ENCODE measurements at places on chromosomes 6 and 20. TPM values are rescaled to one million over a fixed set of nuclear protein-coding genes. Genes with fewer than 3 reads are reported as not detected.
A peak's percentile ranks its signal among the peaks of the same experiment; 100 is the strongest.

- DNase-seq: peak; percentile 68
These were observed 157.4 kb upstream of the ZNF217 start for GRCh38 chr20:53750827-53751619.

DNA sequence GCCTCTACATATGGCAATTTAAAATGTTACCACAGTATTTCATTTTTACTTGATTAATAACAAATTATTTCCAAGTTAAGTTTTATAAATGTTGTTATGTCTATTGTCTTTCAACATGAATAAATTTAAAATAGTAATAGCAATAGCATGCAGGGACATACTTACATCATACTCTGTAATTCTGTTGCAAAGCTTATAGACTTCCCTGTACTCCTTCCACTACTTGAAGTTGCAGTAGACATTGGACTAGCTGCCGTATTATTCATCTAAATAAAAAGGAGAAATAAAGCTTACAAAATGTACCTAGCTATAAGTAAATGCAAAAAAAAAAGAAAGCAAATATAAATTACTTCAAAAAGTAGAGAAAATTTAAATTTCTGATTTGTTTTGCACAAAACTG lies 12.7 kb downstream of the SUPT3H start:
- no peak for DNase-seq

DNA sequence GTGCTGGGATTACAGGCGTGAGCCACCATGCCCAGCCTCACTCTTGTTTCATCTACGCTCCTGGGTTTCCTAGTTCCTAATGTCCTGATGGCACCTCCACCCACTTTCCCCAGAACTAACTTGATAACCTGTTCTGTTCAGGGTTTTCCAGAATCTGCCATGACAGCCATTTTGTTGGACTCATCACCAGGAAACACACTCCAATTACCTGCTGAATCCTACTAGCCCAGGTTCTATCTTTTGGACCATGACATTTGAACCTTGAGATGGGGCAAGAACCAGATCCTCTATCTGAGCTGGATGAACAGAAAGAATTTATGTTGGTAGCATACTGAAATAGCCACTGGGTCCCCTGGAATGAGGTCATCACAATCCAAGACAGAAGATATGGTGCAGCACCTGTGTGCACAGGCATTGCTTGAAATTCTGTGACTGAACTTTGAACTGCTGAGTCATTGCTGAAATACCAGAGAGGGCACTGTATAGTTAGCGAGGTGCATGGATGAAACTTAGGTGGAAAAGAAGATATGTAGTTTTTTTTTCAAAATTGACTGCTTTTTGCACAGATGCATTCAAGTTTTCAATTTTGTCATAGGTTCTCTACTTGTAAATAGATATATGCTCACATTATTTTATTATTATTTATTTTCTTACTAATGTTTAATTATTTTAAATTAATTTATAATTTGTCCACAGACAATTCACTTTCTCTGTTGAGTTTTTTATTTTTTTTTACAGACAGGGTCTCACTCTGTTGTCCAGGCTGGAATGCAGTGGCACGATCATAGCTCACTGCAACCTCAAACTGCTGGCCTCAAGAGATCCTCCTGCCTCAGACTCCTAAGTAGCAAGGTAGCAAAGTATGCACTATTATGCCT lies 42.8 kb upstream of the TASP1 start:
- DNase-seq: no peak

- DNase-seq: no peak
These were observed 41.8 kb downstream of the SF3B5 start for GRCh38 chr6:144053601-144054000.

DNA sequence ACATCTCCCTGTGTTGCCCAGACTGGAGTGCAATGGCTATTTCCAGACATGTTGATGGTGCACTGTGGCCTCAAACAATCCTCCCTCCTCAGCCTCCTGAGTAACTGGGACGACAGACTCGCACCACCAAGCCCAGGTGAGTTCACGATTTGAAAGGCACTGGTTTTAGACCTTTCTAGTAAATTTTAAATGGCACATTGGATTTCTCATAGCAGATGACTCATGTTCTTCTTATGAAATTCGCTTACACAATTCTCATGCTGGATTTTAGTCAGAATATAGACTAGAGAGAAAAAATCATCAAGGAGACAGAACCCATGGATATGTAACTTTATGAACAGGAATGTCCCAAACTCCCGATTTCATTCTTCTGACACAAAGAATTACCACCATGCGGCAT lies 18.1 kb upstream of the PXDC1 start:
- no peak for DNase-seq

GRCh38 chr6:98636941-98637340 lies 197.4 kb upstream of the POU3F2 start:
- no peak for DNase-seq

DNA sequence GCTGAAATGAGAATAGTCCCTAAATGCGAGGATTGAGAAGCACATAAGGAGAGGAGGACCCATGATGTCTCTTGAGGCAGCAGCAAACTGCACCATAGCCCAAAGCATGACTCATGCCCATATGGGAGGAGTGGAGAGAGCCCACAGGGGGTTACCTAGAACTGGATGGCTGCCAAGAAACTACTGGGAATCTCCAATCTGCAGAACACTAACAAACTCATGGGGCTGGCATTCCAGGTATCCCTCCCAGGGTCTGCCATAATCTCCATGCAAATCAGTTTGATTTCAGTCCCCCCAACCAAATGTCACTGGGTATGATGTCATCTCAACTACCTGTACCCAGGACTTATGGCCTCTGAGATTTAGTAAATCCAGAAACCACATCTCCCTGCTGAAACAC lies 410.5 kb downstream of the PTPRT start:
- DNase-seq: no peak

DNA sequence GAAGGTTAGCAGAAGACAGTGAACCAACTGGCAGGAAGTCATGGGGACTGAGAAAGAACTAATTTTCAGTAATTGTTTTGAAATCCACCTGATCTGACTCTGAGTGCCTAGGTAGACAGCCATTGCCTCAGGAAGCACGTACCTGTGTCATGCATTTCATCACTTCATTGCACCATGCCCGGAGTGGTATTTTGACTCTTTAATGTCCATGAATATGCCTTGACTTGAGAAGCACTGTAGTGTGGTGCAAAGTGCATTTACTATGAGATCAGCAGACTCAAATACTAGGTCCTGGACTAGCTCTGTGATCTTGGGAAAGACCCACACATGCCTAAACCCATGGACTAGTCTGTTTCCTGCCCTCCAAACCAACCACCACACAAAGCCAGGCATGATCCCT lies 370.9 kb upstream of the MARCKS start:
- DNase-seq: no peak

DNA sequence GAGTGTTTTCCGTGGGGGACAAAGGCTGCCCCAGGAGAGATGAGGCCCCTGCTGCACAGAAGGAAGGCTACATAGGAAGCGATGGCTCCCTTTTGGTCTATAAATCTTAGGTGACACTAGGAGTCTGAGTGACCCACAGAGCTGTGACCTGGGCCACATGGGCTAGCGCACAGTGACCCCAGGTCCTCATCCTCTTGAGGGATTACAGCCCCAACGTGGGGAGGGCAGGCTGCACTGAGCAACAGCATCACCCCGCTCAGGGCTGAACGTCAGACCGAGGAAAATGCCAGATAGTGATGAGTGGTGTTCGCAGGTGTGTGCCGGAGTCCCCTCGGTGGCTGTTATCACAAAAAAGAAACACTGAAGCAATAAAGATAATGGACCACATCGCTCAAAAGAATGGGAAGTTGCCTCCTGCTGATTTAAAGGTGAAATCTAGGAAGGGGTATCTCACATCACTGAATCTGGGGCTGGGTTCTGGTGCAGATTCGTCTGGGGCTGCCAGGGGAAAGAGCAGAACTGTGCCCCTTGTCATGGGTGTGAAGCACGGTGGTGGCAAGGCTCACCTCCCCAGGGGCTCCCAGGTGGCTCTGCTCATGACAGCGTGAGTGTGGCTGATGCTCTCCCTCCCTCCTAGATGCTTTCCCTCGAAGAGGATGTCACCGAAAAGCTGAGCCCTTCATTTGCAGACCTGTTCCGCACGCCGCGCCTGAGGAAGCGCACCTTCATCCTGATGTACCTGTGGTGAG lies 14.5 kb downstream of the SLC22A1 start:
- no peak for DNase-seq

- no peak for DNase-seq
These were observed 11.5 kb downstream of the IP6K3 start for GRCh38 chr6:33735216-33735615.

DNA sequence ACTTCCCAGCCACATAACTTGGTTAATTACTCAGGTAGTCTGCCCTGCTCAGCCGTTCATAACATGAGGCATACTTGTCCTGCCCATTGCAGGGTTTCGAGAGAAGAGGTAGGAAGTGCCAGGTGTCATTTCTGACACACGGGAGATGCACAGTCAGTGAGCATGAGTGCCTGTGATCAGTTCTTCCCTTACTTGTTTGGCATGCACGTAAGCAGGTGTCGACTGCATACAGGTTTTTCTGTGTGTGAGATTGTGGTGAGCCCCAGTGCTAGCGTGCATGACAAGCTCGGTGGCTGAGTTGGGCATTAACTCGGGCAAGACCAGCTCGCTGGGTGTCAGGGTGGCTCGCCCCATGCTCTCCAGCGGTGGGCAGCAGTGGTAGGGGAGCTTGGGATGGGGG lies 51.2 kb upstream of the SLC22A1 start:
- no peak for DNase-seq

DNA sequence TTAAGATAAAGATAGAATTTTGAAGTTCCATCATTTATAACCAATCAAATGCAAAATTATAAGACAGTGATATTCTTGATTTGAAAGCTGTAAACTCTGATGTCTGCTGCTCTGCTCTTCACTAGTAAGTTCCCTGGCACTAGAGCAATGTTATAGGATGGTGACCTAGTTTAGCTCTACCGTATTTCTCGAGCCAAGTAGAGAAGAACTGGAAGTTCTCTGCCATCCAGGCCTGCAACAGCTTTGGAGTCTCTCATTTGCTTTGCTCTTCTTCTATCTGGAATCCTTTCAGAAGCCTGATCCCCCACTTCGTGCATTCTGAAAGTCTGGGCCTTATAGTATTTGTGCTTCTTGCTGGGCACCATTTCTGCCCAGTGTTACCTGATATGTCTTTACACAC lies 100.3 kb downstream of the PLCB1 start:
- DNase-seq: no peak

GRCh38 chr20:10982692-10983091 lies 308.9 kb upstream of the JAG1 start:
- no peak for DNase-seq

GRCh38 chr20:33568378-33568777 lies 78.5 kb downstream of the CBFA2T2 start:
- DNase-seq: no peak

DNA sequence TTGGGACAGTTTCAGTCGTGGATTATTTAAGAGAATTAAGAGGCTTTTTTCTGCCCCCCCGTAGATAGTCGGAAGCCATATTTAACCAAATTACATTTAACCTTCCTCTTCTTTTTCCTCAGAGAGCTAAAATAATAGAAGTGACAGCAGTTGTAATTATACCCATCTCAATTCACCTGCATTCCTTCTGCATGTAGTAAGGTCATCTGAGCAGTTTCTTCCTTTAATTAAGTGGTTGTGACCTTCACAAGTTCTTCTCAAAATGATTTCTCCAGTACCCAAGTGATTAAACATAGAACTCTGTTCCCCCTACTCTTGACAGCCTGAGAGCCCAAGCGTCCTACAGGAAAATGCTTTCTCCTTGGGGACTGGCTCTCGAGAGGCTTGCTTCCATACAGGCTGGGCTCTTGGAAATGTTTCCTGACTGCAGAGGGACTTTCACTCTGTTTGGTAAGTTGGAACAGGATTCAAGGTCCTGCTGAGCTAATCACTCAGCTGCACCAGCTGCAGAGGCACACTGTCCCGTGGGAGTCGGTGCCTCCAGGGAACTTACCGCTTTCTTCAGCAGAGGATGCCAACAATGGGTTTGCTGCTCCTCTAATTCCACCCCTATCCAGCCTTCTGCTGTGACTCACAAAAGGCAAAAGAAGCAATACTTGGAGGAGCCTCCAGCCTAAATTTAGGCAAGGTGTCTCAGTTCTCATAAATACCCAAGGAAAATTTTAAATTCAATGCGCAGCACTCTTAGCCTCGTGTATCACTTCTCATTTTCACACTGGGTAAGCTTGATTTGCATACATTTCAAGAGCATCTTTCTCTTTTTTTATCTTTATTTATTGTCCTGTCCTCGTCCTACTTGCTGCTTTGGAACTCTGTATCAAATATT lies 414.9 kb downstream of the KIF16B start:
- no peak for DNase-seq

- no peak for DNase-seq
These were observed 256.5 kb upstream of the PRND start for GRCh38 chr20:4465212-4465611.

- DNase-seq: peak; percentile 37
These were observed 19.5 kb upstream of the FAM8A1 start for GRCh38 chr6:17580518-17581048.

DNA sequence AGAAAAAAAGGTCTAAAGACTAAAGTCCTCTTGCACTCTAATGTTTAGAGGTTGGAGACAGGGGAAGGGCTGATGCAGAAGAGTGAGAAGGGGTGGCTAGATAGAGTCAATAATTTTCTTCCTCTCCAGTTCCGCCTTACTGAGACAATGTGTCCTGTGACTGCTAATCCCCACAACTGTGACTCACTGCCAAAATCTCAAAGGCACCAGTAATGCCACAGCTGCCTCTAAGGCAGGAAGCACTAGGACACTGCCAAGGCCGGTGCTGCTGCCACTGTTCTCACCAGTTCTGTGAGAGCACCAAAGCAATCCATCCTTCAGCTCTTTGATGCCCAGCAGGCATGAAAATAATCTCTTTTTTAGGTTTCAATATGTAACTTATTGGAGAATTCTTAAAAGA lies 701.9 kb upstream of the MAP3K7 start:
- DNase-seq: no peak

DNA sequence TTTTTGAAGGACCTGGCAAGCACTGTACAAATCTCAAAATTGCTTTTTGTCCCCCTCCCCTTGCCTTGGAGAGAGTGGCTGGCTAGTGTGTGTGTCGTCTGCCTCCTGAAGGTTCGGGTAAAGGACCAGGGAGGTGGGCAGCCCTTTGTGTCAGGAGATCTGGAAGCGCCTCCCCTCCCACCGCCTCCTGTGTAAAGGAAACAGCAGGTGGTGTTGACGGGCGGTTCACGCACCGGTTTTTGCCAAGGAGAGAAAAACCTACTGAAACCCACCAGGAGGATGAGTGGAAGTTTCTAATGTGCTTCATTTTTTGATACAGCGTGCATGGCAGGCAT lies 1.2 kb downstream of the ENTPD6 start:
- DNase-seq: peak; percentile 10

GRCh38 chr6:82989736-82990290 lies 75.8 kb downstream of the UBE3D start:
- DNase-seq: no peak

DNA sequence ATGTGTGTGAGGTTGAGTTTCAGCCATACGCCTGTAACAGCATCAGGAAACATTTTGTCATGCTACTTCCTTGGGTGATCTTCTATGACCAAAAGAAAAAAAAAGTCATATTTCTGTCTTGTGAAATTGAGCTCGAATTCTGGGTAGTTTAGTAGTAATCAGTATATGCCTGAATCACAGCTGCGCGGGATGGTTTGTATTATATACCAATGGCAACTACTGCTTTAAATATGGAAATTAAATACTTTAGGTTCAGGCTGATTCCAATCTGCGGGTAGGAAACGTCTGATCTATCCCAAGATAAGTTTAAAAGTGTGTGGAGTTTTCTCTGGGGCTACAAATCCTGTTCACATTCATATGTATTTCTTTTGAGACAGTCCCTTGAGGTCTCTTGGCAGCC lies 115.6 kb upstream of the FERMT1 start:
- DNase-seq: no peak

GUCA1A gene
- not detected for total RNA-seq

ADTRP gene
- 2.4 TPM for total RNA-seq

PCIF1 gene
- 44.6 TPM for total RNA-seq

SALL4 gene
- not detected for total RNA-seq

EDN1 gene
- 0.10 TPM for total RNA-seq

PRPH2 gene
- total RNA-seq: not detected

COX4I2 gene
- total RNA-seq: not detected
